ENCODE measurements at places on chromosomes 16 and 17.

DNA sequence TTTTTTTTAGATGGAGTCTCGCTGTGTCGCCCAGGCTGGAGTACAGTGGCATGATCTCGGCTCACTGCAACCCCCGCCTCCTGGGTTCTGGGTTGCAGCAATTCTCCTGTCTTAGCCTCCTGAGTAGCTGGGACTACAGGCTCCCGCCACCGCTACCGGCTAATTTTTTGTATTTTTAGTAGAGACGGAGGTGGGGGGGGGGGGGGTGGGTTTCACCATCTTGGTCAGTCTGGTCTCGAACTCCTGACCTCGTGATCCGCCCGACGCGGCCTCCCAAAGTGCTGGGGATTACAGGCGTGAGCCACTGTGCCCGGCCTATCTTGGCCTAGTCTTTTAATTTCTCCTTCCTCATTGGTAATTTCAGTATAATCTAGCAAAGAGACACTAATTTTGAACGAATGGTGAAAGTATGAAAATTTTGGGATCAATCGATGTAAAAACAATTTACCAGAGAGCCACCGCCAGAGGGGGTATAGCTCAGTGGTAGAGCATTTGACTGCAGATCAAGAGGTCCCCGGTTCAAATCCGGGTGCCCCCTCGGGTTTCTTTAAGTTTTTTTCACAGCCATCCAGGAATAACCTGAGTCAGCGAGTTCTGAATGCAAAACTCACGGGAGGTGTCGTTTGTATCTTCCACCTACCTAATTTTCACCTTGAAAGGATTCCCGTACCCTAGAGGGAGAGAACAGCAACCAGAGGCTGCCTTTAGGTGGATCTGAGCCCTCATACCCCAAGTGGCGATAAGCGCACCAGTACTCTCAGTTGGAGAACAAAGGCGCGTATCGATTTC is 2.5 kb upstream of the LASP1 start:
- DNase-seq = peak; percentile 59

DNA sequence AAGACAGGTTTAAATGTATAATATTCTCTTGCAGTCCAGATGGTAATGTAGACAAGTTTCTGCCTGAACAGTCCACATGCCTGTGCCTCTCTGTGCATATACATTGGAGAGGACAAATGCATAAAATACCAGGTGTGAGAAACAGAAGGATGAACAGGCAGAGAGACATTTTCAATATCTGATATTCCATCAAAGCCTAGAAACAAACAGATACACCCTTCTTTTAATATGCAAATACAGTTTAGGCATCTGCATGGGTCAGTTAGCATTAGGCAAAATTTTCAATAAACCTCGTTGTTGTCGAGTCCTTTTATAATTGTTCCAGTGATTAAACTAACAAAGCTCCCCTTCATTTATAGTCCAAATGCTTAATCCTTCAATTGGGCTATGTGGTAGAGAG is 897 bp downstream of the OMG start:
- no peak for DNase-seq

- no peak for DNase-seq
Measured at GRCh38 chr17:41523787-41524186, 4.3 kb downstream of the KRT19 start.

DNA sequence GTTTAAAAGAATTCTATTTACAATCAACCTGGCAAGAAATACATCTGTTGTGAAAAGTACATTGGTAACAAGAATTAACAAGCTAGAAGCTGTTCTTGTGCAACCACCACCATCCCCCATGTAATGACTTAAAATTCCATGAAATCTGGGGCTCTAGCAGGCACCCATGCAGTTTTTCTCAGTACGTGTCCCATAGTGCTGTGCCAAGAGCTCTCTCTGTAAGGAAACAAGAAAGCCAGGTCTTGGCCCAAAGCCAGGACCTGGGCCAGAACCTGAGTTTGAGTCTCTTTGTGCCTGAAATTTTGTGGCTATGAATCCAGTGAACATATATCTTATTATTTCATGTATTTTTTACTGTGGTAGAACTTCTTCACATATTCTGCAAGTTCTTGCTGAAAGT is 46.6 kb downstream of the NUP93 start:
- DNase-seq = no peak

DNA sequence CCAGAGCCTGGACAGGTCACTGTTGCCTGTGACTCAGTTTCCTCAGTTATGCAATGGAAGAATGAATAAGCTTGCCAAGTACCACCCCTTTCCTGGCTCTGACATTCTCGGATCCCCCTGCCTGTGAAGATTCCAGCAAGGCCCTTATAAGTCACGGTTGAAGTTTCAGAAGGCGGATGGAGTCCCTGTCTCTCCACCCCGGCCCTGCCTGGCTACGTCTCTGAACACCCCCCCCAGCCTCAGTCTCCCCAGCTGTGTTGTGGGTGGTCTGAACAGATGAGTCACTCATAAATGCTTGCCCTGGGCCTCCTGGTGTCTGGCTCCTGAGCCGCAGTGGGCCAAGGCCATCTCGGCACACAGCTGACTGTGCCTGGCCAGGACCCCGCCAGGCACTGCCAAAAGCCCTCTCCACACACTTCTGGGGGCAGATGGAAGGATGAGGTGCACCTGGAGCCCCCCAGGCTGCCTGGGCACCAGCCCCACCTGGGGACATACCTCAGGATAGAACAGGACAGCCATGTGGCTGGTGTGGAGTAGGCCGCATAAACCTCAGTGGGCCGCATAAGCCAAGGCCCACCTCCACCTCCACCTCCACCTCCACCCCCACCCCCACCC is 15.4 kb downstream of the VASN start:
- no peak for DNase-seq

GRCh38 chr16:82639666-82640336 is 13.0 kb downstream of the CDH13 start:
- DNase-seq = no peak

DNA sequence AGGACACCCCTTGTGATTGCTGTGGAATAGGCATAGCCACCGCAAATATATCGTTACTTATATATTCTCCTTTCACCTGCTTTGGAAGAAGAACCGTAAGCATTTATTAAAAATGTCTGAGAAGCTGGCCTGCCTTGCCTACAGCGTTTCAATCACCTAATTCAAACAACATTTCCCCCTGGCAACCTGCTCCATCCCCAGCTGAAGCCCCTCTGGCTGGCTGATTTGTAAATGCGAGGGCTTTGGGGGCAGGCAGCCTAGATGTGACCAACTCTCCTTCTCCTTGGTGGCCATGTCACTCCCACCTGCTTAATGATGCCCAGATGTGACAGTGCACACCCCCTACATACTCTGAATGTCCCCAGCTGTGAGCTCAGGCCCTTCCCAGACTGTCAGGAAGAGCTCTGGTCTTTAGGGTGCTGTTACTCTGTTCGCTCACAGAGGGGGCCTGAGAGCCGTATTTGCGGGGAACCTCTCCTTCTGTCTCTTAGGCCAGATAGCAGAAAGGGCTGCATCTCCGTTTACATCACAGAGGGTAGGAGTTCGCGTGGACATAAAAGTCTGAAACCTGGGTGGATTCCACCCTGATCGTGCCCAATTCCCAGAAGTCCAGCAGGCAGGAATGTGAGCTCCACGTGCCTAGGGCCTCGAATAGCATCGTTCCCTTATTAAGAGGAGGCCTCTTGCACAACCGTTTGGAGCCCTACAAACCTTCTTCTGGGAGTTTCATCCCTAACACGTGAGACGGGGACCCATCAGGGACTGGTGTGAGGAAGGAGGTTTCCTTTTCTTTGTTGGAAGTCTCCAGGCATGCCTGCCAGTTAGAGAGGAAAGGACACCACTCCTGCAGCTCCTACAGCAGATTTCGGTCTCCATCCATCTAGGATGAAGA is 2.4 kb upstream of the SDK2 start:
- DNase-seq = no peak

DNA sequence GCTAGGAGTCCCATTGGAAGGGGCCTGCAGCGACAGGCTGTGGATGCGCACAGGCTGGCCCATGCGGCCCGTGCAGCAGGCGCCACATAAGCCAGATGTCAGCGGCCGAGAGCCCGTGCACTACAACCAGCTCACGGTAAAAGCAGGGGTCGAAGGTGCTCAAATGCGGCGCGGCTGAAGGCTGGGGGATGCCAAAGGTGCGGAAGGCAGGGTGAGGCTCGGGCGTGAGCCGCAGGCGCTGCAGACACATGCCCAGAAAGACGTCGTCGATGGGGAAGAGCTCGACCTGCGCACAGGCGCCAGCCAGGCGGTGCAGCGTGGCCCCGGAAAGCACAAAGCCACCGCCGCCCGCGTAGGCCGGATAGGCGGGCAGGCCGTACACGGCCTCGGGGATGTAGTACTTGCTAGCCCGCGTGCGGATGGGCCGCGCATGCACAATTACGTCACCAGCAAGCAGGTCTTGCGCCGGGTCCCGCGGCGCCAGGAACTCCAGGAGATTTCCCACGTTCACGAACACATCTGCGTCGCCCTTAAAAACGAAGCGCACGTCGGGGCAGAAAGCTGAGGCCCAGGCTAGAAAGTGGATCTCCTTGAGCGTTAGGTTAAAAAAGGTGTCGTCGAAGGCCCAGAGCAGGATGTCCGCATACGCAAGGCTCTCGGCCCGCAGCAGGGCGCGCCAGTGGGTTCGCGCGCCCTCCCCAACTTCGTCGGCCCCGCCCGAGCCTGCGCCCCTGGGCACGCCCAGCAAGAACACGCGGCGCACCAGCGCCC is 1.3 kb downstream of the B3GNT9 start:
- no peak for DNase-seq

- no peak for DNase-seq
Measured at GRCh38 chr17:80636361-80637018, 91.9 kb downstream of the RPTOR start.

DNA sequence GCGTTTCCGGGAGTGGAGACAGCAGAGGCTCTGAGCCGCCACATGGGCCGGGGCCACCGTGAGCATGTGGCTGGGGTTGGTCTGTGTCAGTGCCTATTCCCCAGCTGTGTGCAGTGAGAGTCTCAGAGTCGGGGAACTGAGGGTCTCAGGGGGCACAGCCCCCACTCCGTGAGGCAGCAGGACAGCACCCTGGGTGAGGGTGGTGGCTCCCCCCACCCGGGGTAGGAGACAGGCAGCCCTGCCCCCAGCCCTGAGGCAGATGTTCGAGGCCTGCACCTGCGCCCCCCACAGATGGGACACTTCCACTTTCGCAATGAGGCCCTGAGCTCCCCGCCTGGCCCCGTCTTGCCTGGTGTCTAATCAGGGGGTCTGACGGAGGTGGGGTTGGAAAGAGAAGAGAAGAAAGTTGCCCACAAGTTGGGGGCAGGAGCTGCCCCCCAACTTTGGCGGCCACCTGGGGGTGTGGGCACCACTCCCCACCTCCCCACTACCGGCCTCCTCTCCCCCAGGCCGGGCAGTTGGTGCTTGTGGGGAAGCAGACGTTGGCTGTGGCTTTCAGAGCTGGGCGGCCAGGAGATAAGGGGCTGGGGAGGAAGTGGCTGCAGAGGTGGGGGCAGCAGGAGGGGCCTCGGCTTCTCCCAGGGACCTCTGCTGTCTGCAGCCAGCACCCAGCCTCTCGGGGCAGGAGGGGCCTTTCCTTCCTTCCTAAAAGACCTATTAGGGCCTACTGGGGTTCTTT is 1.8 kb upstream of the CBFA2T3 start:
- no peak for DNase-seq

DNA sequence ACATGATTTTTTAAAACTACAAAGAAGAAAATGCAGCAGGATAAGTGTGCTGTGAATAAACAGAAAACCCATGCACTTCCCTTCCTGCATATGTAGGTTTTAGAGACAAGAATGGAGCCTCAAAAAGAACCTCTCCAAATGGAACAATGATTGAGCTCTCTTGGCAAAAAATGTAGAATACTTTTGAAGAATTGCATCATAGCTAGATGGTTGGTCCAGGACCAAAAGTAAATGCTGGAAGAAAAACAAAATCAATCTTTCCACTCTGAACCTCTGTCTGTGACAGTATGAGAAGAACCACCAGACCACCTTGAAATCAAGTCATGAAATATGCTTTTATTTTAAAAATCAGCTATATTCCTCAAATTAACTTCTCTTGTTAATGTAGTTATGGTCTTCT is 17.5 kb downstream of the HELZ start:
- no peak for DNase-seq

GRCh38 chr17:42333053-42333452 is 44.8 kb downstream of the STAT5A start:
- no peak for DNase-seq

GRCh38 chr17:67779098-67779672 is 46.1 kb upstream of the BPTF start:
- DNase-seq = peak; percentile 0

- DNase-seq = no peak
Measured at GRCh38 chr17:13306310-13306962, 288.6 kb upstream of the ELAC2 start.

DNA sequence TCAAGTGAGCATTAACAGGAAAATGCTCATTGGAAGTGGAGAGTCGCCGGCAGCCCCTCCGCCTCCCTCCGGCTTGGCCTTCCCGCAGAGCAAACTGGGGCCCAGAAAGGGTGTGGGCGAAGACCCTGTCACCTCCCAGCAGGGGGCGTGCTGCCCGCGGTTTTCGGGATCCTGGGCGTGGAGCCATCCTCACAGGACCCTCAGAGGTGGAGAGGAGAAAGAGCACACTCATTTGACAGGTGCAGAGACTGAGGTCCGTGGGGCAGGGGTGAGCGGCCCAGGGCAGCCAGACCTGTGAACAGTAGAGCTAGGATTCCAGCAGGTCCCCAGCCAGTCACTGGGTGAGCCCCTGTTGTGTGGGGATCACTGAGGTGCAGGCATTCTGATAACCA is 1002.9 kb downstream of the KCNJ18 start:
- DNase-seq = no peak

DNA sequence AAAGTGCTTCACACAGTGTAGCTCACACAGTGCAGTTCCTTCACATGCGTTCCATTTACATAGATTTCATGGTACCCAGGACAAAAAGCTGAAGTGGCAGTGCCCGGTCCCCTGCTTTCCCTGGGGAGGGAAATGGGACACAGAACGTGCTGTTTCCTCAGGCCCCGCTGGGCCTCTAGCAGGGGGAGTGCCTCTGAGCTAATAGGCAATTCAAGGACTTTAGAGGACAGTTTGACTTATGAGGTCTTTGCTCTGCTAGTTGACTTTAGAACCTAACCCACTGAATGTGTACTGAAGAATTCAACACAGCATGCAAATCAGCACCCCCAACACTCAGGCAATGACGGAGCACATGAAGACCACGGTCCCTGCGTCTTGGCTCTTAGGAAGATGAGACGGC is 6.8 kb downstream of the CDIP1 start:
- DNase-seq = no peak

DNA sequence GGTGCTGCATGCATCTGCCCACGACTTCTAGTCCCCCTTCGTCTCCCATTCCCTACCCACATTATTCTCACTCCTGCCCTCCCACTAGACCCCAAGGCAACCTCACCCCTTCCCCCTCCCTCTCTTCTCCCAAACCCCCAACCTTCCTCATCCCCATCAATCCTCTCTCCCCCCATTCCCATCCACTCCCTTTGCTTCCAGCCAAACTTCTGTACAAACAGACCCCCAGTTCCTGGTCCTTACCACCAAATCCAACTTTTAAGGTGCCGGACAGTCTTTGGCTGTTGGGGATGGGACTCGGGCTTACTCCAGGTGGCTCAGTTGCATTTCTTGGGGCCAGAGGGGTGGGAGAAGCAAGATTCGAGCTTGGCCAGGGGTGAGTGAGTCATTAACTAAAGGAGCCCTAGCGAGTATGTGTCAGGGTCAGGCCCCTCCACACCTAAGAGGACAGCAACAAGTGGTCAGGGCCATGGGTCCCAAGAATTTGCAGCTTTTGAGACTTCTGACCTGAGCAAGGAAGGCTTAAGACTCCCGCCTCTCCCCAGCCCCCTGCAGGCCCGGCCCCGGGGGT is at the start of gene SLC38A8:
TSS of gene SLC38A8 (minus strand) at position 488 of the 571 bp plus-strand sequence. CDS start 638 bp downstream, outside the sequence.
- DNase-seq = no peak

GRCh38 chr17:36506249-36506826 is 19.9 kb downstream of the ZNHIT3 start:
- DNase-seq = no peak
